Stomach (tissue), 19 donors: ENCODE measurements at places on chromosomes 1 and 21. TPM values are rescaled to one million over a fixed set of nuclear protein-coding genes. Genes with fewer than 3 reads are reported as not detected.

CENPF gene
- 43.2 TPM for total RNA-seq

FAM78B gene
- total RNA-seq: 1.1 TPM

MMEL1 gene
- total RNA-seq: 36.2 TPM

TRIM67 gene
- total RNA-seq: not detected

DNA sequence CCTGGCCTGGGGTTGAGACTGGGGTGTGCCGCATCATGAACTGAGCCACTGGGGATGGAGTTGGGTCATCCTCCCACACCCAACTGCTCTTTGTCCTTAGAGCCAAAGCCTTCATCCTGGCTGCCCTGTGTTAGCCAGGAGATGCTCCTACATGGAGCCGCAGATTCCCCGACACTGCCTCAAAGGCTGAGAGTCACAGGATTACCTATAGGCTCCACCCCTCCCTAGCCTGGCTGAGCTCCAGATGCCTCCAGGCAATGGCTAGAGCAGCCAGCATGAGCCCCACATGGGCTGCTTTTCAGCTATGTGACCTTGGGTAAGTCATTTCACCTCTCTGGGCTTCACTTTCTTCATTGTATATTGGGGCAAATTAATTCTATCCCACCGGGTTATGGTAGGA, 119.9 kb upstream of the POU3F1 start:
- no peak for DNase-seq

GRCh38 chr1:2248854-2249558, 20.9 kb downstream of the SKI start:
- no peak for DNase-seq

DNA sequence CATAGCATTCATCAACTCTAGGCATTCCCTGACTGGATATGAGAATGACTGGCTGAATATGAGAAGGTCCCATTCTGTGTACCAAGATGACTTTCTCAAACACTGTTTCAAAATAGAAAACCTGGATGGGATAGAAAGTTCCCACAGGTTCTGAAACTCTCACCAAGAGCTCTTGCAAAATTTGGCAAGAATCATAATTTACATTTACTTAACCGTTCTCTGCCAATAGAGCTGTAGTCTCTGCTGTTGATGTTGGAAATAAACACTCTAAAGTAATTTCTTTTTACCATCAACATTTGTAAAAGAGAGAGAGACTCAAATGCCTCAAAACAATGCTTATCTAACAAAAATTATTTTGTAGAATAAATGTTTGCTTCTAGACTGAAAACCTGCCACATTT, 221.1 kb downstream of the LMO4 start:
- no peak for DNase-seq
